ENCODE measurements at places on chromosomes 11 and 22.

DNA sequence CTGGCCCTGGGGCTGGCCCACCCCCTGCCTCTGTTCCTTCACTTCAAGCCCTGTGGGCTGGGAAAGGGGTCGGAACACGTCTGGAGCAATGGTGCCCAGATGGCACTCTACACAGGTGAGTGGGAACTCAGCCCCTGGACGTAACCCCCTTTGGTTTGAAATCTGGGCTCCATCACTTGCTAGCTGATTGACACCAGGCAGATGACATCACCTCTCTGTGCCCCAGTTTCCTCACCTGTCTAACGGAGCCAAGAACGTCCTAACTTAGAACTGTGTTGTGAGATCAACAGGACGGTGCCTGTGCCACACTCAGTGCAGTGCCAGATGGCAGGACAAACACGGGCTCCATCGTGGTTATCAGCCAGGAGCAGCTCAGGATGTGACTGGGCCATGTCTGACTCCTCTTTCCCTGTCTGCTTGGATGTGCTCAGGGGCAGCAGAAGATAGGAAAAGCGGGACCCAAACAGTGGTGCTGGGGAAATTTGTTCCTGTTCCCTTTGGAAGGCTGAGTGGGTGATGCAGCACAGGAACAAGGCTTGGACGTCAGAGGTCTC, 24.4 kb downstream of the NPTXR start:
- no peak for DNase-seq

DNA sequence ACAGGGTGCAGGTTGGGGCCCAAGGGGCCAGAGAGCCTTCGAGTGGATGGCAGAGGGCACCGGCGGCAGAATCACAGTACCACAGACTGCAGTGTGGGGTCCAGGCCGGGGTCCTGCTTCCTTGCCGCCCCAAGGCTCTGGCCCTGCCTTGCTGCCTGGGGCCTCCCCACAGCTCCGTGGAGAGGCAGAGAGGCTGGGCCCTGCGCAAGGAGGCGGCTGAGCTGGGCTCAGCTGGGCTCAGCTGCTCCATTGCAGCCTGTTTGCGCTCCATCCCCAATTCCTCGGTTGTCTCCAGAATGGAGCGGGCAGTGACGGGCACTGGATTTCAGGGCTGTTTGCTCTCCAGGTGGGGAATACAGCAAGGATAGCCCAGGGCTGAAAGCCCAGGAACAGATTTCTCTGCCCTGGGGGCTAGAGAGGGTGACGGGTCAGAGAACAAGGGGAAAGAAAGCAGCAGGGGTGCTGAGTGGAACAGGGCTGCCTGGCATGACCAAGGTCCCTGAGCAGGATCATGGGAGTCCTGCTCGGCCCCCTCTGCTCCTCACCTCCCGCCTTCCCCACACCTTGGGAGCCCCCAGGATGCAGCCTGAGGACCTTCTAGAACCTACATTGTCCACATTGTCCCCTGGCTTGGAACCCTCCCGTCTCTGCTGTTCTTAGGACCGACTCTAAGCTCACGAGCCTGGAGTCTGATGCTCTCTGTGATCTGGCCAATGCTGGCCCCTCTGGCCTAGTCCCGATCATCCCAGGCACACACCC, 18.9 kb downstream of the MRGPRG start:
- no peak for DNase-seq

- peak; percentile 65 for DNase-seq
These were observed at the start of gene SGSM1 for GRCh38 chr22:24805790-24806662. Gene SGSM1, plus strand, starts transcription at chr22:24806211. Its CDS starts 115 bp downstream, at chr22:24806326.

DNA sequence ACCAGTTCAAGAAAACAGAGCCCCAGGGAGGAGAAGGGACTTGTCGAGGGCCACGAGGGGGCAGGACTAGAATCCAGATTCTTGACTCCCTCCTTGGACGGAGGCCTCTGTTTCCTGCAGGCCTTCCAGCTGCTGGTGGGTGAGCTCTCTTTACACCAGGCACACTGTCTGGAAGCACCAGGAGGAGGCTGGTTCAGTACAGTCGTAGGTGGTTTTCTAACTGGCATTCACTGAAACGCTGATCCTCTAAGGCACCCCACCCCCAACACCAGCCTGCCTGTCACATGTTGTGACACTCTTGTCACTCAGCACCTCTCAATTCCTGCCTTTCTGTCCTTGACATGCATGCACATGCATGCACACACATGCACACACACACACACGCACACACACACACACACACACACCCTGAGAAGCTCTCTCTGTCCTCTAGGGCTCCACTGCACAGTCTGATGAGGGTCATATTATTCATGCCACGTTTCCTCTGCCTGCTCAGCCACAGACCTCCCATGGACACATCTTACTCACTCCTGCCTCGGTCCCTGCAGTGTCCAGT, 751 bp downstream of the MS4A10 start:
- DNase-seq = no peak

DNA sequence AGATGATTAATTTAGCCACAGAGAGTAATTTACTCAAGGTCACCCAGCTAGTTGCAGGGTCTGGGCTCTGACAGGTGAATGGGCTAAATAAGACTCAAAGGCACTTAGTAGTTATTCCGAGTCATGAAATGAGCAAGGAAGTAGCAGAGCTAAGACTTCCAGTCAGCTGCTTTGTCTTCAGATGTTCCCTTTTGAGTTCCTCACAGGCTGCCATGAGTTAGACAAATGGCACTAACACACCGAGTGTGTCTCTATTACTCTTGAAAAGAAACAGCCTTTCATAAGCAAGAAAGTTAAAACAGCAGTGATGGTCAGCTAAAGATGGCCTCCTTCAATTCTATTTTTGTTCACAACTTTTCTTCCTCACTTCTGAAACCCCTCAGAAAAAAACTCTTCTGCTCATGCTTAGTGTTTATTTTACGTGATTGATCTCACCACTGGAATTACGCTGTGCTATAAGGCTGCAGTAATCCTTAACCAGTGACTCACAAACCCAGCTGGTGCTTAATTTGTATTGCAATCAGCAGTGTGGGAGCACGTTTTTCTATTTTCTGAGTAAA, 389.1 kb downstream of the AASDHPPT start:
- DNase-seq = no peak

- no peak for DNase-seq
These were observed 32.2 kb upstream of the AQP11 start for GRCh38 chr11:77557553-77557952.

- no peak for DNase-seq
These were observed 121.3 kb downstream of the APOL5 start for GRCh38 chr22:35838855-35839576.

DNA sequence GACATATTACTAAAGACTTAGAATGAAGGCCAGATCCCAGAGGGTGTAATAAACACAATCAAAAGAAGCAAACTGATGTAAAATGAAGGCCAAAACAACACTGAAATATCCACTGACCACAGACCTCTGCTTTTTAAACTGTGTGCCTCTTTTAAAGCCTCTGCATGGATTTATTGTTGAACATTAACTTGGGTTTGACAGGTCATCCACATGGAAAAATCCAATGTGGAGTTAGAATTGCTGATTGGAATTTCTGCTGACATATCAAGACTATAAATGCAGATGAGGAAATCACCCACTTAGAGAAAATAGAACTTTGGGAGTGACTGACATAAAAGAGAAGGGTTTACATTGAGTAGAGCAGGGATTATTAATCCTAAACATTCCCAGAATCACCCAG, 853.9 kb upstream of the RAG2 start:
- no peak for DNase-seq

DNA sequence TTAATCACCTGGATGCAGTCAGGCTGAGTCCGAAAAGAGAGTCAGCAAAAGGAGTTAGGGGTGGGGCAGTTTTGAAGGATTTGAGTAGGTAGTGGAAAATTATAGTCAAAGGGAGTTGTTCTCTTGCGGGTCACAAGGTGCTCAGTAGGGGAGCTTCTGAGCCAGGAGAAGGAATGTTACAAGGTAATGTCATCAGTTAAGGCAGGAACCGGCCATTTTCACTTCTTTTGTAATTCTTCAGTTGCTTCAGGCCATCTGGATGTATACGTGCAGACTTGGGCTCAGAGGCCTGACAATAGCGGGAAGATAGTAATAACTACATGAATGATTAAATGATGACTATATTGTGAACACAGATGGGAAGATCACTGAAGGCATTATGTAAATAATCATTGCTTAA, 6.2 kb downstream of the SC5D start:
- DNase-seq = no peak

- DNase-seq = no peak
These were observed 40.5 kb downstream of the NAT10 start for GRCh38 chr11:34145847-34146381.

DNA sequence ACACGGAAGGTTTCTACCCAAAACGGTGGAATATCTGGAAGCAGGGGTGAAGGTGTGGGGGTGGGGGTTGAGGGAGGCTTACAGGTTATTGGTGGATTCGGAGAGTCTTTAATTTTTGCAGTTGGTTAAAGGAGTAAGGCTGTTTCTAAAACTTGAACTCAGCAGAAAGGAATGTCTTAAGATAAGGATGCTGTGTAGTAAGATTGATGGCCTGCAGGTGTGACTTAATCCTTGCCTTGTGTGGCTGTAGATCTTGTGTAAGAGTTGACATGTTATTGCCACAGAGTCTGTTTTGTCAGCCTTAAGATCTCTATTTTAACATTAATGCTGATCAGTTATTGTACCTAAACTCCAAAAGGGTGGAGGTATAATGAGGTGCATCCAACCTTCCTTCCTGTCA, 16.4 kb upstream of the OR6M1 start:
- DNase-seq = no peak

DNA sequence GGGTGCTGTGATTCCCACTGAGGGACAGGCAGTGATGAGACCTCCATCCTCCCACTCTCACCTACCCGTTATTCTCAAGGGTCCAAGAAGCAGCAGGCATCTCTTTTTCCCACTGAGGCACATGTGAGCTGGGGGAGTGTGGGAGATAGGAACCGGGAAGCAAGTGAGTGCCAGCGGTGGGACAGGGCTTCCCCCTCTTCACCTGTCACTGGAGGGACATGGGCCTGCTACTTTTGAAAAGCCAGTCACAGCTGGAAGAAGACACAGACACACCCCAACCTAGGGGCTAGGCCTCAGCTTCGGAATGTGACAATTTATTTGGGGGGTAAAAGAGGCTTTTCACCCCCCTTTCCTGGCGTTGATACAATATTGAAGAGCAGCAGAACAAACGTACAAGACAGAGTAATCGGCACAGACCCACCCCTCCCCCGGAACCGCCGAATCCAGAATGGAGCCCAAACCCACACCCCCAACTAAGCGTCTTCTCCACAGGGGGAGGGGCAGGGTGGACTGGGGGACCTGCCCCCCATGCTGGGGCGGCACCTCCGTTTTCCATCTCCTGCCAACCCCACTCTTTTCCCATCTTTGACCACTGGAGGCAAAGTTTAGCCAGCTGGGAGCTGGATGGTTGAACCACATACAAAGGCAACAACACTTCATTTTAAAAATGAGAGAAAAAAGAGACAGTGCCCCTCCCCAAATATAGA, 10.7 kb downstream of the CBX6 start:
- no peak for DNase-seq

DNA sequence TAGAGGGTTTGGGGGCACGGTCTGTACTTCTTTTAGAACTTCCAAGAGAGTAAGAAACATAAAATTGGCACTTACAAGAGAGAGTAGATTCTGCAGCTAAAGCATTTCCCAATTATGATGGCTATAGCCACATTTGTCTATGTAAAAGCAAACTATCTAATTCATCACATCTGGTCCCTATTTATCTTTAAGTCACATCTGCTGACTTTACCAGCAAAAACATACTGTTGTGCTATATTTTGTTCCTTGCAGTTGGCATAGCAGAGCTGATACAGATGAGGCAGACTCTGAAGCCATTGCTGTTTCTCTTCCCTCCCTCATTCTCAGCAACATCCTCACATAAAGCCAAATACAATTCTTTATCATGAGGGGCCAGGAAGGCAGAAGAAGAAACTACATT, 1533.5 kb upstream of the RAG2 start:
- DNase-seq = no peak

GRCh38 chr11:31817054-31817620, 6.0 kb upstream of the PAX6 start:
- no peak for DNase-seq

DNA sequence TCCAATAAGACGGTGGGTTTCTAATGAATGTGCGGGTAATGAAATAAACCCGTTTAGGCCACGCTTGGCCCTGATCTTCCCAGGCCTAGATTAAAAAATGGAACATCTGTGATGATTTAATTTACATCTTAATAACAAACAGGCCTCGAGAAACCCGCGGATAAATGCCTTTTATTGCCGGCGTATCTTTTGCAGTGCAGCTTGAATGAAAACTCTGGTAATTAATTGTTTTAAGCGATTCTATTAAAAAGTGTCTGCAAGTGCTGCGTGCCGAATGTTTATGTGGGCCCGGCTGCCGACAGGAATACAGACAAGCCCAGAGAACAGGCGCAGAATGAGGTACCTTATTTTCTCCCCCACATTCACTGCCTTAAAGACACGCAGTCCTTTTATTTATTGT, 420.7 kb downstream of the MN1 start:
- DNase-seq = no peak

- no peak for DNase-seq
These were observed at the start of gene AIFM3 for GRCh38 chr22:20966883-20967696. Gene AIFM3, plus strand, starts transcription at chr22:20967255. Its CDS starts 690 bp downstream, at chr22:20967945.

DNA sequence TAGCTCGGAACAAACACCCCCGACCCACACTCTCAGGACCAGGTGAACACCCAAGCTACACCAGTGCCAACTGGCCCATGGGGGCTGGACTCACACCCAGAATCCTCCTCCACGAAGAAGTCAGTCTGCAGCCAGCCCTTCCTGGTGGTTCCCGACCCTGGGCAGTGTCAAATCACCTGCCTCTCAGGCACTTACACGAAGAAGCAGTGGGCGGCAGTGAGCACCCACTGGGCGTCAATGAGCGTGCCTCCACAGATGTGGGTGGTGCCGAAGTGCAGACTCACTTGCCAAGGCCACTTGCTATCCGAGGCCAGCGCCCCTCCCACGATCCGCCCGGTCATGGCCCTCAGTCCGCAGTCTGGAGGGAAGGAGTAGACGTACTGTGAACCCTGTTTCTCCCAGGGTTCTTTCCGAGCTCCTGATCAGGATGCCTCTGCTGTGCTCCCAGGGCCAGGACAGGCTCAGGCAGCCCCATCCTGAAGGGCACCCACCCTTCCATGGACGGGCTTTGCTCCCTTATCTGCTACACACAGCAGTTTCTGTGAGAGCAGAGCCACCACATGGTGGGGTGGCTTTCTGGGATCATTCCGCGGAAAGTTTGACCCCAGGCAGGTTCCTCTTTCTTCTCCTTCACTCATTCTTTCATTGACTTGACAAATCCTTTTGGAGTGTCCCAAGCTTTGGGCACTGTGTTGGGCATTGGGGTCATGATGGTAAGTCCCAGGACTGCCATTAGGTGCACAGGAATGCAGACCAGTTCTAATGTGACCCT, 19.4 kb downstream of the TMPRSS13 start:
- DNase-seq = no peak

- peak; percentile 53 for DNase-seq
These were observed at the start of gene CLCF1 for GRCh38 chr11:67372993-67373647. Gene CLCF1, minus strand, starts transcription at chr11:67373598. Its CDS starts 59 bp downstream, at chr11:67373539.

Data from activated gamma-delta T cell (primary cell).